Suppressor macrophage treated with lipopolysaccharide for 1 hour (primary cell): ENCODE measurements at places on chromosomes 12 and 14.
A peak's percentile ranks its signal among the peaks of the same experiment; 100 is the strongest.

DNA sequence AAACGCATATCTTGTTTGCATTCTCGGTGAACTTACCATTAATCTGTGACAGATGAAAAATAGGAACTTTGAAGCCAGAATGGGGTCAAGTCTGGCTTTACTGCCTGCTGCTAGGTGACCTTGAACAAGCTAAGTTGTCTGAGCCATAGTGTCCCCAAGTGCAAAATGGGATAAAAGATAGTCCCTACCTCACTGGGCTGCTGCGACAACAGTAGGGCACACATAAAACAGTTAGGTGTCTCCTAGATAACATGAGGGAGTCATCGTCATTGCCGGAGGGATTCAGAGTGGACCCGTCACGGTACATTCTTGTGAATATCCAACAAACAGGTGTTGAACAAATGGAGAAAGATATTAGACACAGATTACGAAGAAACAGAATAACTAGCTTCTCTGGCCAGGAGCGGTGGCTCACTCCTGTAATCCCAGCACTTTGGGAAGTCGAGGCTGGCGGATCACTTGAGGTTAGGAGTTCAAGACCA is 71.2 kb downstream of the NINJ2 start:
- DNase-seq: no peak

- no peak for DNase-seq
These were observed 101.7 kb downstream of the RTN1 start for GRCh38 chr14:59768855-59769375.

DNA sequence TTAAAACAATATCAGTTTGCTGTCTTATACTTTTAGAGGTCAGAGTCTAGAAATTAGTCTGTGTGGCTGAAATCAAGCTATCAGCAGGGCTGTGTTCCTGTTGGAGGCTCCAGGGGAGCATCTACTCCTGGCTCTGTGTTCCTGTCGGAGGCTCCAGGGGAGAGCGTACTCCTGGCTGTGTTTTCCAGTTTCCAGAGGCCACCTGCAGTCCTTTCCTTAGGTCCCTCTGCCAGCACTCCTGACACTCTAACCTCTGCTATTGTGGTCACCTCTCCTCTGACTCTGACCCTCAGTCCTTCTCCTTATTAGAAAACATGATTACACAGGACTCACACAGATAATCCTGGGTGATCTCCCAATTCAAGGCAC is 1140.7 kb upstream of the TMEM132C start:
- DNase-seq: no peak

GRCh38 chr12:79933532-79934264 is 1.2 kb downstream of the PPP1R12A start:
- DNase-seq: peak; percentile 35

DNA sequence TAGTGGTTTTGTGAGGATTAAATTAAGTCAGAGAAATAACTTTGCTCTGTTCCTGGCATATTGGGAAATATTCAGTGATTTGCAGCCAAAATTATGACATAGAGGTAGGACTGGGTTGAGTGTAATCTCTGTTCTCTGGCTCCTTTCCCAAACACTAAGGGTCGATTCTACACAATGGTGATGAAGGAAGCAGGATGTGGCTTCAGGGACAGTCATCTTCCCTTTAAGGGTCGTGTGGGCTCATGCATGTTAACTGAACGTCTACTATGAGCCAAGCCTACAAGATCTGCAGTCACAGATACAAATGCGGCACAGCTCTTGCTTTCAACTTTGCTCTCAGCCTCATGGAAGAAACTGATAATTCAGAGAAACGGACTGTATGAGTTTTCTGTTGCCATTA is 381.6 kb downstream of the VRK1 start:
- DNase-seq: no peak

- DNase-seq: no peak
These were observed 116.0 kb downstream of the PPP1R12A start for GRCh38 chr12:79818856-79819255.

- no peak for DNase-seq
These were observed 110.6 kb upstream of the TMEM132D start for GRCh38 chr12:130014485-130014807.

- DNase-seq: no peak
These were observed 37.5 kb downstream of the LRTM2 start for GRCh38 chr12:1857821-1858220.

DNA sequence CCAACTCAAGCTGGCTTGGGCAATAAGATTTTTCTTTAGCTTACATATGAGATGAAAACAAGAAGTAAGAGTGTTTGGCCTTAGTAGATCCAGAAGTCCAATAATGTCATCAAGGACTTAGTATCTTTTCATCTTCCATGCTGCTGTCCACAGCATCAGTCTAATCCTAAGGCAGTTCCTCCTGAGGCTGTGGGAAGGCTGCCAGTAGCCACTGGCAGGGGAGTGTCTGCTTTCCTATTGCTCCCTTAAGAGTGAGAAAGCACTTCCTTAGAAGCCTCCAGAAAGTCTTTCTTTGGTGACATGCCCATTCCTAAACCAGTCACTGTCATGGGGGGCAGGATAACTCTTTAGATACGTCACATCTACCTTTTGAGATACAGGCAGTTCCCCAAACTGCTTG is 317.7 kb downstream of the BMP4 start:
- DNase-seq: no peak

GRCh38 chr12:1559676-1560091 is 34.7 kb downstream of the FBXL14 start:
- no peak for DNase-seq

- DNase-seq: peak; percentile 98
These were observed 9.0 kb downstream of the RHOF start for GRCh38 chr12:121784460-121784859.

DNA sequence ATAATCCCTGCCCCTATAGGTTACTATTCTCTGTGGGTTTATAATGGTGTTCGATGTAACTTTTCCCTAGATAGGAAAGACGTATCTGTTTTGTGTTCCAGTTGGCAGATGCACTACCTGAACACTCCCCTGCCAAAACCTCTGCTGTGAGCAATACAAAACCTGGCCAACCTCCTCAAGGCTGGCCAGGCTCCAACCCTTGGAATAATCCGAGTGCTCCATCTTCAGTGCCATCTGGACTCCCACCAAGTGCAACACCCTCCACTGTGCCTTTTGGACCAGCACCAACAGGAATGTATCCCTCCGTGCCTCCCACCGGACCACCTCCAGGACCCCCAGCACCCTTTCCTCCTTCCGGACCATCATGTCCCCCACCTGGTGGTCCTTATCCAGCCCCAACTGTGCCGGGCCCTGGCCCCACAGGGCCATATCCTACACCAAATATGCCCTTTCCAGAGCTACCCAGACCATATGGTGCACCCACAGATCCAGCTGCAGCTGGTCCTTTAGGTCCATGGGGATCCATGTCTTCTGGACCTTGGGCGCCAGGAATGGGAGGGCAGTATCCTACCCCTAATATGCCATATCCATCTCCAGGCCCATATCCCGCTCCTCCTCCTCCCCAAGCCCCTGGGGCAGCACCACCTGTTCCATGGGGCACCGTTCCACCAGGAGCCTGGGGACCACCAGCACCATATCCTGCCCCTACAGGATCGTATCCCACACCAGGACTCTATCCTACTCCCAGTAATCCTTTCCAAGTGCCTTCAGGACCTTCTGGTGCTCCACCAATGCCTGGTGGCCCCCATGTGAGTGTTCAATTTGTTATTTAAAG is 11.3 kb downstream of the MAPK1IP1L start:
- no peak for DNase-seq

- DNase-seq: no peak
These were observed 95.9 kb downstream of the SINHCAF start for GRCh38 chr12:31230004-31230403.

DNA sequence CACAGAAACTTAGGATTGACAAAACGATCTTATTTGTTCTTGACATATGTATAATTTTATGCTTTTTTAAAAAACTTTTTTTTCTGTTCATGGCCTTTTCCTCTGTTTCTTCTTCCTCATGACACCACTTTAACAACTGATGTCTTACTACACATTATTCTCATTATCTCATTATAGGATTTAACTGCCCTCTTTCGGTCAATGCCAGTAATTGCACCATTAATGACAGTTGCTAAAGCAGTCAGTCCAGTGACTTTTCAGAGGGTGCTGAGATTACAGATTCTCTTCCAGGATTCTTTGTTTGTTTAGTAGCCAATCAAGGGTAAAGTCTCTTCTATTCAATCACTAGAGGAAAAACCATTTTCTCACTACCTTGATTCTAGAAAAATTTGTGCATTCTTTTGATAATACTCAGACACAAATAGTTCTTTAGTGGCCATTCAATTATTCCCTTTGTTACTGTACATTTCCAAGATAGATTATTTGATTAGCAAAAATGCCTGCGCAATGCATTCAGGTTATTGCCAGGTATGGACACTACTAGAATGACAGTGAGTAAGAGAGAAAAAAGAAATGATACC is 50.1 kb downstream of the KLRG1 start:
- DNase-seq: peak; percentile 85

DNA sequence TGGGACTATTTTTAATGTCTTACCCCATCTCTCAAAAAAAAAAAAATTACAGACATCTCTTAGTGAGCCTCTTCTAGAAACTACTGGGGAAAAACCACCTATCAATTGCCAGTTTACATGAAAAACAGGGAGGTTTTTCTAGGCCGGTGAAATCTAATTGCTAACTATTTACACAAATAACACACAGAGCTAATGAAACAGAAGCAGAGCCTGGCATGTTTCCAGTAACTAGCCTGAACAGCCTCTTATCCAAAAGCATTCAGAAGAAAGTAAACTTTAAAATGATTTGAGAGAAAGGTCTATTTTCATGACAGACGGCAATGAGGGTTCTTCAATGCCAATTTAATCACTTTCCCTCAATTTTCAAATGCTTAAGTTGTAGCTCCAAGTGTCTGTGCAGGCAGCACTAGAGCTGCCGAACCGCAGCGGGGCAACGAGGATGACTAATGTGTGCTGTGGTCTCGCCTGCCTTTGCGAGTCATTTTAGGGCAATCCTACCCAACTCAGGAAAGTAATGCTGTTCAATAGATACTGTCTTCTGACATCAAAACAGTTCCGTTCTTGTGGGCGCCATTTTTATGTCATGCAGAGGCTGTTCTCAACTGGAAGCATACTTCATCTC is 84.6 kb downstream of the SETD3 start:
- no peak for DNase-seq

DNA sequence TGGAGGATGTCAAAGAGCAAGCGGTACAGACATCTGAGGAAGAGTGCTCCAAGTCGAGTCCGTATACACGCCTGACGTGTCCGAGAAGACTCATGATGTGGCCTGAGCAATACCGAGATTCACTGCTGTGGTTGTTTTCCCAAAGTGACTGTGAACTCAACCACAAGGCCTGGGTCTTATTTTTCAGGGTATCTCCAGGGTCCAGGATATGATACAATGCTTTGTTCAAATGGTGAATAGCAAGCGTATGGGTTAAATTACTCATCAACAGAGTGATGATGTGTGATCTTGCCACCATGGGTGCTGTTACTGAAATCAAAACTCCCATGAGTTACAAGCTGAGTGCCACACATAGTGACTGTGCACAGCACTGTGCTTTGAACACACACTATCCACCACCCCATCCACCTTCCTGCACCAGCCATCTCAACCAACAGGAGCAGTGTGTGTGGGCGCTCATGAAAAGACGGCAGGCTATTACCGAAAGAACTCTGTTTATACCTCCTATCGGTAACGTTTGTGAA is 109.6 kb downstream of the BCAT1 start:
- peak; percentile 72 for DNase-seq

- DNase-seq: no peak
These were observed 2.1 kb downstream of the SARNP start for GRCh38 chr12:55815473-55815872.

- peak; percentile 85 for DNase-seq
These were observed 416.7 kb downstream of the PDZRN4 start for GRCh38 chr12:41604830-41605229.

GRCh38 chr12:50764286-50765094 is 589 bp downstream of the ATF1 start:
- peak; percentile 56 for DNase-seq

DNA sequence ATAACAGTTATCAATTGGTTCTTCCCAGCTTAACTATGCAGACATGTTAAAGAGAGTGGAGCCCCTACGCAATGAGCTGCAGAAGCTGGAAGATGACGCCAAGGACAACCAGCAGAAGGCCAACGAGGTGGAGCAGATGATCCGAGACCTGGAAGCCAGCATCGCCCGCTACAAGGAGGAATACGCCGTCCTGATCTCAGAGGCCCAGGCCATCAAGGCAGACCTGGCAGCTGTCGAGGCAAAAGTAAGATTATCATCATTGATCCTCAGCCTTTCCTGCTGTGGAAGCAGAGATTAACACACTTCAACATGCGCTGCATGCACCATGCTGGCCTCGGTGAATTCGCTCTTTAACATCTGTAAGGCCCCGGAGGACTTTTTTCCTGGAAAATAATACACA is 53.6 kb downstream of the HSP90AA1 start:
- DNase-seq: no peak

GRCh38 chr12:47070310-47070709 is 9.1 kb upstream of the PCED1B start:
- DNase-seq: no peak

DNA sequence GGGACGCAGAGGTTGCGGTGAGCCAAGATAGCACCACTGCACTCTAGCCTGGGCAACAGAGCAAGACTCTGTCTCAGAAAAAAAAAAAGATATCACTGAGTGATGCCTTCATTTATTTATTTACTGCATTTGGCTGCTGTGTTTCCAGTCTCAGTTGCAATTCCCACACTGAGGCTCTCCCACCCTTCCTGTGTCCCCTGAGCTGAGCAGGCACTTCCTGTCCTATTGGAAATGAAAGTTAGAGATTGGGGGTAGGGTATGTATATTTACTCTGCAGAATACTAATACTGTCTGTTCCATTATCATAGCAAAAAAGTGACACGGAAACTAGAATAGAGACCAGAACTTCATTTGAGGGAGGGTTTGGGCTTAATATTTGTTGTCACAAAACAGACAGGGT is 1.6 kb upstream of the RBMS2 start:
- no peak for DNase-seq

- DNase-seq: no peak
These were observed 31.5 kb upstream of the RAB35 start for GRCh38 chr12:120148011-120148410.

DNA sequence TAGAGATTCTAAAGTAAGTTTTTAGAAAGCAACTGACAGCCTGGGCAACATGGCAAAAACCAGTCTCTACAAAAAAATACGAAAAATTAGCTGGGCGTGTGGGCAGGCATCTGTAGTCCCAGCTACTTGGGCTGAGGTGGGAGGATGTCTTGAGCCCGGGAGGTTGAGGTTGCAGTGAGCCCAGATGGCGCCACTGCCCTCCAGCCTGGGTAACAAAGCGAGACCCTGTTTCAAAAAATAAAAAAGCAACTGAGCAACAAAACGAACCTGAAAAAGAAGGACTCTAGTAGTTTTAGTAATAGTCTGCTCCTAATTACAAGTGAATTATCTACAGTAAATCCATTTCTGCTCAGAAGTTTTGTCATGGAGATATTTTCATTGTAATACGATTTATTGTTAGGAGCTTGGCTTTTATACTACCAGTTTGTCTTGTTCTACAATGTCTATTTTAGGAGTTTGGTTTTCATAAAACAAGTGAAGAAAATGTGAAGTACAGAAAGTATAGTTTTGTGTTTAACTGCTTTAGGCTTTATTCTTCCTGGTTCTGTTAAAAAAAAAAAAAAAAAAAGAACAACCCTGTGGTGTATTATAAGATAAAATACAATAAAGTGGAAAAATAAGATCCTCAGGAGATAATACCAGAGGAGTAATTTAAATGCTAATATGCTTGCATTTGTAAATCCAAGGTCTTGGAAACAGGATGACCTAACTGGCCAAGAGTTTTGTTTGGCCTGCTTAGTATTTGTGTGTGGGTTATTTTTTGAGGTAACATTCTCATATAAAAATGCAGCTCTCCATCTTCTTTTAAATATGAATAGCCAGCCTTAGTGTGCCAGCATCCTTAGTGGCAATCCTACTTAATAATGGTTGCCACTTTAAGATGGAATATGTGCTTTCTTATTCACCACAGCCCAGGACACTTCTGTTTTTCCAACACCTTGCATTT is 2.8 kb downstream of the TMX1 start:
- DNase-seq: no peak
